ENCODE measurements at places on chromosomes 16 and 17. TPM values are rescaled to one million over a fixed set of nuclear protein-coding genes. Genes with fewer than 3 reads are reported as not detected.

ZDHHC1 gene
- 3.8 TPM for total RNA-seq

METRNL gene
- 37.7 TPM for total RNA-seq

SRCIN1 gene
- 2.7 TPM for total RNA-seq

TBC1D26 gene
- total RNA-seq = 1.3 TPM

DNASE1L2 gene
- 0.74 TPM for total RNA-seq

KRT15 gene
- total RNA-seq = 4.7 TPM

SBK1 gene
- 0.21 TPM for total RNA-seq

RAP1GAP2 gene
- total RNA-seq = 3.9 TPM

KCNJ2 gene
- 9.1 TPM for total RNA-seq

- DNase-seq = no peak
These were observed 92.2 kb upstream of the CACNG3 start for GRCh38 chr16:24163935-24164334.

- no peak for DNase-seq
These were observed 39.4 kb downstream of the SYCE1L start for GRCh38 chr16:77238593-77238992.

DNA sequence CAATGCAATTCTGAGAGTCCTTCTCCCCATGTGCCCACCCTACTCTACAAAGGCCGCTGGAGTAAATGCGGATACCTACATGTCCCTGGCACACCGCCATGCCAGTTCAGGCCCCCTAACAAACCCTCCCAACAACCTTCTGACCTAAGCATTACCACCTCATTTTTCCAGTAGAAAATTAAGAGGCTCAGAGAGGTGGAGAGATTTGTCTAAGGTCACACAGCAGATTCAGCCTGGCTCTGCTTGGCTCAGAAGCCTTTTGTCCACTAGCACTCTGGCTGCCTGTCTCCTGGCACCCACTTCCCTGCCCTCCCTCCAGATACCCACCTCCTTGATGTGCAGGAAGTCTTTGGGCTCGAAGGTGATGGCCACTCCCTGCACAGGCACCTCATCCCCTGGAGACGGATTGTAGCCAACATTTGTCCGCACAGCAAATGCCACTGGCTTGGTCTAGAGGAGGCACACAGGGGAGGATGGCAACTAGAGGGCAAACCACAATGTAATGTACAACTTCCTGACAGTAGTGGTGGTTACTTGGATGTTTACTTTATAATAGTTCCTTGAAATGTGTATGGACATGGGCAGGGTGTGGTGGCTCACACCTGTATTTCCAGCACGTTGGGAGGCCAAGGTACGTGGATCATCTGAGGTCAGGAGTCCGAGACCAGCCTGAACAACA, 10.2 kb downstream of the CACNB1 start:
- no peak for DNase-seq

- no peak for DNase-seq
These were observed 578 bp downstream of the AOC2 start for GRCh38 chr17:42844761-42845555.

- peak; percentile 15 for DNase-seq
These were observed 9.9 kb upstream of the CCL5 start for GRCh38 chr17:35889818-35890773.

GRCh38 chr17:57919918-57920317, 35.3 kb downstream of the CUEDC1 start:
- DNase-seq = no peak

GRCh38 chr16:15037003-15037402, 18.9 kb downstream of the NTAN1 start:
- DNase-seq = no peak

GRCh38 chr16:50386139-50386538, 17.4 kb upstream of the BRD7 start:
- no peak for DNase-seq

DNA sequence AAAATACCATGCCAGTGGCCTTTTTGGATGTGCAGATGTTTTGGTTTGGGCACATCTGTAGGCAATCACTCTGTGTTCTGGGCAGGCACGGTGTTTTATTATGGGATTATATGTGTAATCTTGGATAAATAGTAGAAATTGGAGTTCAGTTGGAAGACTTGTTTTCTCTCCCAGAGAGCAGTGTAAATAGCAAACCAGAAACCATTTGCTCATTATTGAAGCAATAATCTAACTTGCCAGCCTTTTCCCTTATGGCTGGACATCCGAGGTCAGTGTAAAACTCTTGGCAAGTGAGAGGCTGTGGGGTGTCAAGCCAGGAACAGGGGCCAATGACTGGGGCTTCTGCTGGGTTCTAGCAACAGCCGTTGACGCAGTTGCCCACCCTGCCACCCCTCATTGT, 69.9 kb downstream of the IRX3 start:
- DNase-seq = no peak

- no peak for DNase-seq
These were observed 6.2 kb downstream of the SLC47A1 start for GRCh38 chr17:19539841-19540311.

DNA sequence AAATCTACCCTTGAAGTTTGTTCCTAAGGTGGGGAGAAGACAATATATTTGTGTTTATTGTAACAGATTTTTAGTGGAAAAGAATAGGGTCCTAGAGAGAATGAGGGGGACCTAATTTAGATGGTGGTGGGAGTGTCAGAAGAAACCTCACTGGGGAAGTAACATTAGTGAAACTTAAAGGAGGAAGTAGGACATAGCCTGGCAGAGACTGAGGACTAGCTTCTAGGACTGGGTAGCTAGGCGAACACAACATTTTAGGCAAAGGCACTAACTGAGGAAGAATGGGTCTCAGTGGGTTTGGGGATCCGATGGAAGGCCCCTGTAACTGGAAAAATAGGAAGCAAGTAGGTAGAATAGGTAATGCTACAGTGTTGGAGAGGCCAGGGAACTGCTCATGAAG, 4.2 kb upstream of the ARL2BP start:
- no peak for DNase-seq

GRCh38 chr17:15947271-15947670, 2.3 kb downstream of the ADORA2B start:
- DNase-seq = no peak

DNA sequence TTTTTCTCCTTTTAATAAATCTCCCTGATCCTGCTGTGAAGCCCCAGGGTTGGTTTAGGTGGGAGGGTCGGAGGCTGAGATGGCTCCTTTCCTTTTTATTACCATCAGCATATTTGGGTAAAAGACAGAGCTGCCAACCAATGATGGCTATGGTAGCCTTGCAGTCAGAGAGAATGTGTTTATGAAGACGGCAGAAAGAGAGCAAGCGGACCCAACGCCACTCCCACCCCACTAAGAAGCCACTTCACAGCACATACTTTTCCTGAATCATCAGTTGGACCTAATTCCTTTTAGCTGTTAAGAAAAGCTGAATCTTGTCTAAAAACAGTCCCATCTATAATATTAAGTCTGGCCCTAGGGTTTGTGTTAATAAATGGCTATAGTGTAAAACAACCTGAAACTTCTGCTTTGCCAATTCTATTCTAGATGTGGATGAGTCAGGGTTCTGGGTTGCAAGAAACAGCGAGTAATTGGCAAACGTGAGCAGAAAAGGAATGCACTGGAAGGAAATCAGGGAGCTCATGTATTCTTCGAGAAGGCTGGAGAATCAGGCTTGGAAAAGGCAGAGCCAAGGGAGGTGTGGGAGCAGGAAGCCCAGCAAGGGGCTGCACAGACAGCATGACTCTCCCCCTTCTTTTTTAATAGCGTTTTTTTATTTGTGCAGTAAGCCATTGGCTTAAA, 34.0 kb upstream of the PRKCA start:
- no peak for DNase-seq

DNA sequence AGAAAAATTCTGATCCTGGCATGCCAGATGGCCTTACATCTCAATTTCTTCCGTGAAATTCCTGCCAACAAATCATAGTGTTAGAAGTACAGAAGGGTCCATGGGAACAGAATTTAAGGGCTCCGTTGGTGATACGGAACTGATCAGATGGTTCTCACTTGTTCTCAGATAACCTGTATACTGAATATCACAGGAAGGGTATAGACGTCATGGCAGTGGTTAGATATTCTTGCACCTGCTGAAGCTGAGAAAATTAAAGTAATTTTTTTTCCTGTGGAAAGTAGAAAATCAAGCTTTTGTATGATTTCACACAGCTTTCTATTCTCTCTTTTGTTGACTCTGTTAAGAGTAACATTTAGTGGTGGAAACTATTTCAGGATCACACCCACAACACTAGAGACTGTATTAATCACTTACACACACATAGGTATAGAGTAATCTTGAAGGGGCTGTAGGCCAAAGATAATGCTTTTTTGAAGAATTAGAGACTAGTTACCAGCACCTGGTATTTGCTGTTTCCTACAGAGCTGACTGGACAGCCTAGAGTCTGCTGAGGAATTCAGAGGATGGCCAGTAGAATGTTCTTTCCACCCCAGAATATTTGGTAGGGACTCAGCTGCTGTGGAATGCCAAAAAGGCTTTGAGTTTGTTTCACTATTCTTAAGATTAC, 7.5 kb downstream of the TENT4B start:
- no peak for DNase-seq

GRCh38 chr16:3952737-3953131, 72.2 kb upstream of the CREBBP start:
- DNase-seq = no peak

GRCh38 chr17:80105762-80106161, 4.4 kb downstream of the GAA start:
- no peak for DNase-seq

DNA sequence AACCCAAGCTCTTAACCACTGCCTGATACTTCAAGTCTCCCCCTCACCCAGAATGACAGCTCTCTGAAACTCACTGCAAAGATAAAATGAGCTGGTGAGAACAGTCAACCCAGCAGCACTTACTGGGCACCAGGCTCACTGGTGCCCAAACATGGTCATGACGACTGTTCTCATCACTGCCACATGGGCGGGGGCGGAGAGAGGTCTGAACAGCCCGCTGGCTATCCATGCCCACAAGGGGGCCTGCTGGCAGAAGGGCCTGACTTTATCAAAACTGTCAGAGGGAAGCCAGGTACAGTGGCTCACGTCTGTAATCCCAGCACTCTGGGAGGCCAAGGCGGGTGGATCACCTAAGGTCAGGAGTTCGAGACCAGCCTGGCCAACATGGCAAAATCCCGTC, 4.0 kb downstream of the MYBBP1A start:
- no peak for DNase-seq
